ENCODE measurements at places on chromosomes 7 and 10. TPM values are rescaled to one million over a fixed set of nuclear protein-coding genes. Genes with fewer than 3 reads are reported as not detected.

DNA sequence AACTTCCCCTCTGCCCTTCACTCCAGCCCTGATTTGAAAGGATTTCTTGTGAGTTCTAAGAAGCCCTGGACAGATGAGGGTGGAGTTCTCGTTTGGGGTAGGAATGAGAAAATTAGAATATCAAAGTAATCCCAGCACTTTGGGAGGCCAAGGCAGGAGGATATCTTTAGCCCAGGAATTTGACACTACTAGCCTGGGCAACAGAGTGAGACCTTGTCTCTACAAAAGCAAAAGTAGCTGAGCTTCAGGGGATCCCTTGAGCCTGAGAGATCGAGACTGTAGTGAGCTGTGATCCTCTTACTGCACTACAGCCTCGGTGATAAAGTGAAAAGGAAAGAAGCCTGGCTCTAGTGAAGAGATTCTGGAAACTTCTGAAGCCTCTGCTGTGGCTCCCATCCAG is 76.2 kb downstream of the TET1 start:
- no peak for DNase-seq

DNA sequence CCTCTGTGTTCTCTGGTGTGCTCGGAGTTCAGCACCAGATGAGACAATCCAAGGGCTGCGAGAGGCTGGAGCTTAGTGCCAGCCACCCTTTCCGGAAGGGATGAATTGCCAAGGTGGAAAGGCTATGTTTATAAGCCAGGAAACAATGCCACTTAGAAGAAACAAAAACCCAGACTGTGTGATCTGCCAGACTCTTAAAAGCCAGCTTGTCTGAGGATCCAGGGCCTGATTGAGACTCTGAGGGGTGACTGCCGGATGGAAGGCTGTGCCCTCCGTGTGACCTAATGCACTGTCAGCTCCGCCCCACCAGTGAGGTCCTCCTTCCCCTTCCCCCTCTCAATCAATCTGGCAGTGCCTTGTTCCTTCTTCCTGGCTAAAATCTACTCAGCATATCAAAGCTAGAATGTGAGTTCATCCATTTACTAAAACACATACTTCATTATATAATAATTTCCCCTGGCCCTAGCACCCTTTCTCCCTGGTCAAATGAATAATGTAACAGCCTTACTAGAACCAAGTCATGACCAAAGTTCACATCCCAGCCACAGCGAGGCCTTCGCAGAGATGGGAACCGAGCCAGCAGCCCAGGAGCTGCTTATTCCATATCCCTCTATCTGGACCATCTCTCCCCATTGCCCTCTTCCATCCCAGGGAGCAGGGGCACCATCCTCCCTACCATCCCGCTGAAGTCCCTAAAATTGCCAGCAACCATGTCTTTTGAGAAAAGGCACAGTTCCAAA is 25.5 kb downstream of the FAM107B start:
- no peak for DNase-seq

- DNase-seq: no peak
Measured at GRCh38 chr10:110794808-110795207, 76.9 kb upstream of the PDCD4 start.

Gene PCLO
- 14.5 TPM for polyA plus RNA-seq

Gene TRIM74
- polyA plus RNA-seq: 2.0 TPM

DNA sequence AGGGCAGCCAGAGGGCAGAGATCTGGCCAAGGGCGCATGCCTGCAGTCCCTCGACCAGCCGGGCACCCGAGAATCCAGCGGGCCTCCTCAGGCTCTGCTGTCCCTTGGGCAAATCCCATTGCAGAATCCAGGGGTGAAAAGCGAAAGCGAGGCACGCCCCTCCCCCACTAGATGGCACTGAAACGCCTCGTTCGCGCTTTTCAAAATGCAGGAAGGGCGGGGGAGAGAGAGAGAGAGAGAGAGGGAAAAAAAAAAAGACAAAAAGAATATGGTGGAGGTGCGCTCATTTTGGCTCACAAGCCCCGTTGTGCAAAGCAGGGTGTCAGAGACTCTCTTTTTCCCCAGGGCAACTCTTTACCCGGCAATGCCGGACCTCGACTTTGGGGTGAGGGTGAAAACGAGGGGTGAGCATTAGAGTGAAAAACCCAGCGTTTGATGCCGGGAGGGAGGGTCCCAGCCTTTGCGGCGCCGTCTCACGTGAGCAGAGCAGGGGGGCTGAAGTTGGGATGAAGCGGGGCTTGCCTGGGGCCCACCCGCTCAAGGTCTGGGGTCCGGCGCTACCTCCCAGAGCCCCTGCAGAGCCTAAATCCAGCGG is 2.5 kb upstream of the TMEM178B start:
- DNase-seq: peak; percentile 37

GRCh38 chr7:149462101-149462520 is 1.2 kb upstream of the ZNF777 start:
- no peak for DNase-seq

Gene NFE2L3
- polyA plus RNA-seq: 49.2 TPM

Gene ADCY1
- polyA plus RNA-seq: 3.1 TPM

- no peak for DNase-seq
Measured at GRCh38 chr10:109996225-109996624, 11.6 kb upstream of the ADD3 start.

GRCh38 chr10:75736889-75737579 is 305.6 kb downstream of the LRMDA start:
- DNase-seq: no peak

DNA sequence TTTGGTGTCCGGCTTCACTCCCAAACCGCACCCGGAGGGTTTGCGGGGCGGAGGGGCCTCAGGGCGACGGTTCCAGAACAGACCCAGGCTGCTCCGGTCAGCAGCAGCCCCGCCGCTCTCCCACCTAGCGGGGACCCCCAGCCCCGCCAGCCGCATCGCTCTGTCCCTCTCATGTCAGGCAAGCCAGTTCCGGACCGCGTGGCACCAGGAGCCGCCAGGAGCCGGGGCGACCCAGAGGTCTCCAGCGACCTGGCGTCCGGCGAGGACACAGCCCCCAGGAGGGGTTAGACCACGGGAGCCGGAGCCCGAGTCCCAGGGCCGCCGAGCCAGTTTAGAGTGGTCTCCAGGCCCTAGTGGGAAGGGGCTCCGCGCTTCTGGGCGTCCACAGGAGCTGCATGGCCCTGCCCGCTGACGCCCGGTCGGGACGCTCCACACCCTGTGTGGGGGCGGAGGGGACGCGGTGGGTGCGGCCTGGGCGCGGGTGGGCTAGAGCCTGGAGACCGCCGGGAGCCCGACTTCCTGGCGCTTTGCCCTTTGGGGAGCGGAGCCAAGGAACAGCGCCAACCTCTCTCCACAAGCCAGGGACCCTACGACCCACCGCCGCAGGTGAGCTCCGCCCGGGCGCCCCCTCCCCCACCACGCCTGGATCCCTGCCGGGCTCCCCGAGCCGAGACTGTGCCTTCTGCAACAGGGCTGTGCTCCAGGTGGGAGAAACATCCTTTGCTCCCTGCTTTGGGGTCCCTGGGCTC is 43.4 kb downstream of the ZNF117 start:
- peak; percentile 15 for DNase-seq

DNA sequence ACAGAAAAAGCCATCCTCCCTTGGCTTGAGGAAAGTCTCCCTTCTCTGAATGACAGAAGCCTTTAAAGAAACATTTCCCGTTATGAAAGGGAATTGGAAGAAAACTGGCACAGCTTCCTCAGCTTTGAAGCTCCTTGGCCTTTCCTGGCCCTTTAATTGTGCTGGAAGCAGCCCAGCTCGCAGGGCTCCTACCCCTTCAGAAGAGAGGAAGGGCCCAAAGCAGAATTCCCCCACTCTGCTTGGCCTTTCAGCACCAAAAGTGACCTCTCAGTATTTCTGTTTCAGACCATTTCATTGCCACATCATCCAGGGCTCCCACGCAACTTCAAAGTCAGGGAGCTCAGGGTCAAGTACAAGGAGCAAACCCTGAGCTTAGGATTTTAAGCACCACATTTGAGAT is 4.2 kb downstream of the AFAP1L2 start:
- DNase-seq: no peak

- no peak for DNase-seq
Measured at GRCh38 chr10:46222364-46222935, 64.3 kb upstream of the ANTXRL start.

GRCh38 chr7:157320608-157320980 is 16.2 kb upstream of the DNAJB6 start:
- no peak for DNase-seq

Gene NXPH1
- 0.25 TPM for polyA plus RNA-seq

Gene ELAPOR2
- polyA plus RNA-seq: 14.1 TPM

Gene MYL10
- 0.37 TPM for polyA plus RNA-seq

DNA sequence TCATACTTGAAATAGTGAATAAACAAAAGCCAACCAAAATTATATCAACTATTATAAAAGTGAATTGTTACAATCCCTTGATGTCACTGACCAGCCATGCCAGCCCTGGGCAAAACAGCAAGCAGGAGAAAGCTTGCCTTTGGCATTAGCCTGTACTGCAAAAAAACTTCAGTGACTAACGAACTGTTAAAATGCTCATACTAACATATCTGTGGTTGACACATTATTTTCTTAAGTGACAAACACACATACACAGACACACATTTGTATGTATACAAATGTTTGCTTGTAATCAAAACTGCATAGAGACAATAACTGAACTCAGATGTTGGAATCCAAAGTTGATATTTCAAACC is 29.5 kb downstream of the CHCHD3 start:
- no peak for DNase-seq

GRCh38 chr7:121371367-121371766 is 24.7 kb downstream of the FAM3C start:
- DNase-seq: no peak

GRCh38 chr10:60135020-60135419 is 228.7 kb upstream of the CCDC6 start:
- DNase-seq: no peak

Gene DPP6
- 44.9 TPM for polyA plus RNA-seq

GRCh38 chr10:78473006-78473405 is 439.3 kb downstream of the RPS24 start:
- no peak for DNase-seq

Gene RPS24
- 3,272 TPM for polyA plus RNA-seq

Gene DRGX
- not detected for polyA plus RNA-seq

- no peak for DNase-seq
Measured at GRCh38 chr10:54667136-54667535, 133.9 kb downstream of the PCDH15 start.

DNA sequence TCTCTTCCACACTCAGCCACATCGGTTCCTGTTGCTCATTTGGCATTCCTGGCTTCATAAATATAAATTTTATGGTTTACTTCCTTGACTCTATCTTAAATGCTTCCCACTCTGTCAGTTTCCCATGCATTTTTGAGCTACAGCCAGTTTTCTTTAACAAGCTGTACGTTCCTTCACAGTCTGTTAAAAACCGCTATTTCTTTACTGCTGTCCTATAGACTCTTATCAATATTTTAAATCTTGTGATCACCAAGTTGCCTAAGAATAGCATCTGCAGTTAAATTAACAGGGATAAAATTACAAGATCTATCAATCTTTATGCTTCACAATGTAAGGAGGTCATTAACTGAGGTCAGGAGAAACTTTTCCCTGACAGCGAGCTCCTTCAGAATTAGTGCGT is 103.1 kb upstream of the RHOBTB1 start:
- DNase-seq: peak; percentile 59

Gene PPP1R3C
- 37.3 TPM for polyA plus RNA-seq

- no peak for DNase-seq
Measured at GRCh38 chr7:155670521-155670920, 26.1 kb downstream of the RBM33 start.

Data from left kidney (tissue), 8 donors.